ENCODE measurements at places on chromosomes 5 and 9.
A peak's percentile ranks its signal among the peaks of the same experiment; 100 is the strongest.

GRCh38 chr9:126521089-126521488, 92.6 kb upstream of the LMX1B start:
- DNase-seq = no peak

DNA sequence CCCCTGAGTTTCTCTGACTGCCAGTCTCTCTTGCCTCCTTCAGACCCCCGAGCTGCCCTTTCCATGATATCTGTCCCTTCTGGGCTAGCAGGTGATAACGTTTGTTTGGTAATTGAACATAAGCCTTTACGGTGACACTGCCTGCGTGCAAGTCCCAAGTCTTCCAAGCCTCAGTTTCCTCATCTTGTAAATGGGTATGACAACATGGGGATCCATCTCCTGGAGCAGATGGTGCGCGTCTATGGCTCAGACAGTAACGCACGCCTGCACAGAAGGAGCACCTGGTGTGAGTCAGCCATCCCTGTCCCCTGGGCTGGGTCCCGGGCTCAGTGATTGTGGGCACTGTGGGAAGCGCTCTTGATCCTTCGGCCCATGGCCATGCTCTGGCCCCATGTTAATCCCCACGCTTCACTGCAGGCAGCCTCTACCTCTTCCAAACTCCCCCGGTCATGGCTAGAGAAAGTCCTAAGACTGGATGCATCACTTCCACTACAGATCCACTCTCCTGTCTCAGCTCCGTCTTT, 85.8 kb downstream of the DAP start:
- no peak for DNase-seq

DNA sequence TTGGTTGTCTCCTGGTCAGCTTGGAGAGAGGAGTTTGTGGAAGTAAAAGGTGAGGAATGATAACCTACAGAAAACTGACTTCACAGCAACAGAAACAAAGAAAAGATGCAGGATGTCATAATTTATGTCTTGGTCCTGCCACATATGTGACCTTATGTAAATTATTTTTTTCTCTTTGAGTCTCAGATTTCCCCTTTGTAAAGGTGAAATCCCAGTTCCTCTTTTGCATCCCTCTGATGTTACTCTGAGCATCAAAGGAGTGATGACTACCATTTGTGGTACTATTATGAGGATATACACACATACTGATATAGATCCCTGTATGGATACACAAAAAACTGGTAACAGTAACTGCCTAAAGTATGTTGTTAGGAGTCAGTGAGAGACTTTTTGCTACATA, 1.4 kb upstream of the THG1L start:
- DNase-seq = no peak

- DNase-seq = no peak
These were observed 110.5 kb upstream of the CDKN2B start for GRCh38 chr9:22119522-22120158.

DNA sequence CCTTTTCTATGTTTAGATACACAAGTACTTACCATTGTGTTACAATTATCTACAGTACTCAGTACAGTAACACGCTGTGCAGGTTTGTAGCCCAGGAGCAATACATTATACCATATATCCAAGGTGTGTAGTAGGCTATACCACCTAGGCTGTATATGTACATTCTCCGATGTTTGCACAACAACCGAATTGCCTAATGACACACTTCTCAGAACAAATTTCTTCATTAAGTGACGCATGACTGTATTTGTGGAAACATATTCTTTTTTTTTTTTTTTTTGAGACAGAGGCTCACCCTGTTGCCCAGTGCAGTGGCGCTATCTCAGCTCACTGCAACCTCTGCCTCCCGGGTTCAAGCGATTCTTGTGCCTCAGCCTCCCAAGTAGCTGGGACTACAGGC, 4.0 kb upstream of the RAD23B start:
- no peak for DNase-seq

- no peak for DNase-seq
These were observed 220.4 kb downstream of the TRPM3 start for GRCh38 chr9:70901013-70901412.

DNA sequence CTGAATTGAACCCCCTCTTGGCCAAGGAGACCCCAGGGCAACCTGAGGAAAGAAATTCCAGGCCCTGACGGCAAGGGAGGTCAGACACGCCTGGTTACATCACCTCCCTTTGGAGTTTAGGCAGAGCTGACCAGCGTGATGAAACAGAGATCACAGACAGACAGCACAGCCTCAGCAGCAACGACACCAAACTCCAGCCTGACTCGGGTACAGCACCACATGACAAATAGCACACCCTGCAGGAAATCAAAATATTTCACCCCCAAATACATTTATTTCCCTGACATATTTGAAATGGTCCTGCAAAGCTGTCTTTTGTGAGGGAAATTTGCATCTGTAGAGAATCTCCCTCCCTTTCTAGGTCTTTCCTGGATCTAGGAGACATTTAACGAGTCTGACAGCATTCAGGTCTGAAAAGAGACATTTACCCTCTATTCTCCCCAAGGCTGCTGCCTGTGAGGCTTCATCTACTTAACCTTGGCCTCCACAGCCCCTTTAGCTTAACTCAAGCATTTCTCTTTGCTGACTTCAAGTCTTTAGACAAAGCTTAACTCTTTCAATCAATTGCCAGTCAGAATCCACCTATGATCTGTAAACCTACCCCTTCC, 2.6 kb downstream of the QSOX2 start:
- no peak for DNase-seq

DNA sequence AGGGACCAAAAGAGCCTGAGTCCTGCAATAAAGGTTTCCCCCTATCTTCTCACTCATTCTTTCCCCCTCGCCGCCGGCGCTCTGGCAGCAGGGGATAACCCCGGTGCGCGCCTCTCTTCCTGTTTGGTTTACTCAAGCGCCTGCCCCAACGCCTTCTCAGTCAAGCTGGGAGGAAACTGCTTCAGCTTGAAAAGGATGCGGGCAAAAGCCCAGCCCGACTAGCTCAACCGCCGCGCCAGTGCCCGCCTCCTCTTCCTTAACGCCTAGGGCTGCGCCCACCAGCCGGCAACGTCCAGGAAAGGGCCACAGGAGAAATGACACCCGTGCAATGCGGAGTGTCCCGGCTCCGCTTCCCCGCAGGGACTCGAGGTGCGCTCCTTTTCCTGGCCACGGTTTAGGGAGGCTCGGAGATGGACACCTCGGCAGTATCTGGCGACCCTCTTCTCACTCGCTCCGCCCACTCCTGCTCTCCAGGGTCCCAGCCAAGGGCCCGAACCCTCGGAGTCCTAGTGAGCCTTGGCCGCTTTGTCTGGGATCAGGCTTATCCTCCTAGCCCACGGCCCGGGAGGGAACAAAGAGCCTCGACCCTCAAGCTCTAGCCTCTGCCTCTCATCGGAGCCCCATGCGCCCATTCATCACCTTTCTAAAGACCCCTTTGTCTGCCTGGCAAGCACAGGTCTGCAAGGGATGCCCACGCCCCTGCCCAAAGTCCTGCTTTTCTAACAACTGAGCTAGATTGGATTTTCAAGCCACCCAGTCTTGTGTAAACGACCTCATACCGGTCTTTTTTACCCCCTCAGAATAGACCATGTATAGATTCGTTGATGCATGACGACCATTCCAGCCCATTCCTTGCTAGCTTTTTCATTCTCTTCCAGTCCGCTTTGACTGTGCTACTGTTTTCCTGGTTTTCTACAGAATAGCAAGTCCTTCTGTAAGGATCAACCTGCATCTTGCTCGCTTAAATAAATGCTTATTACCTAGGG, 2.0 kb downstream of the ST8SIA4 start:
- peak; percentile 82 for DNase-seq

- no peak for DNase-seq
These were observed 99.3 kb downstream of the SLC24A2 start for GRCh38 chr9:19689328-19690101.

GRCh38 chr5:91146230-91146629, 236.9 kb downstream of the ARRDC3 start:
- no peak for DNase-seq

DNA sequence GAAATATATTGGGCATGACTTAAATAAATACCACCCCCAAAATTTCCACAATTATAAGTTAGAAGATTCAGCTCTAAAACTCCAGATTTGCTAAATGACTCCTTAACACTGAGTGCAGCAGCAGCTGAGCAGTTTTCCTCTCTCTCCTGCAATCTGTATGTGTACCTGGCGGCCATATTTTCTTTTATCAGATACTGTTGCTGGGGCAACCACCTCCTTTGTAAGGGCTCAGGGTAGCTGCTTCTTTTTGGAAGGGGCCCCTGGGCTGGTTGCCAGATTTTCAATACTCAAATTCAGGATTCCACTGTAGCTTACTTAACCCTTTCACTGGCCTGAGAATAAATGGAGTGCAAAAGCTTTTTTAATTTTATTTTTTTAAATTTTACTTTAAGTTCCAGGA, 197.0 kb downstream of the TAF11L14 start:
- no peak for DNase-seq

DNA sequence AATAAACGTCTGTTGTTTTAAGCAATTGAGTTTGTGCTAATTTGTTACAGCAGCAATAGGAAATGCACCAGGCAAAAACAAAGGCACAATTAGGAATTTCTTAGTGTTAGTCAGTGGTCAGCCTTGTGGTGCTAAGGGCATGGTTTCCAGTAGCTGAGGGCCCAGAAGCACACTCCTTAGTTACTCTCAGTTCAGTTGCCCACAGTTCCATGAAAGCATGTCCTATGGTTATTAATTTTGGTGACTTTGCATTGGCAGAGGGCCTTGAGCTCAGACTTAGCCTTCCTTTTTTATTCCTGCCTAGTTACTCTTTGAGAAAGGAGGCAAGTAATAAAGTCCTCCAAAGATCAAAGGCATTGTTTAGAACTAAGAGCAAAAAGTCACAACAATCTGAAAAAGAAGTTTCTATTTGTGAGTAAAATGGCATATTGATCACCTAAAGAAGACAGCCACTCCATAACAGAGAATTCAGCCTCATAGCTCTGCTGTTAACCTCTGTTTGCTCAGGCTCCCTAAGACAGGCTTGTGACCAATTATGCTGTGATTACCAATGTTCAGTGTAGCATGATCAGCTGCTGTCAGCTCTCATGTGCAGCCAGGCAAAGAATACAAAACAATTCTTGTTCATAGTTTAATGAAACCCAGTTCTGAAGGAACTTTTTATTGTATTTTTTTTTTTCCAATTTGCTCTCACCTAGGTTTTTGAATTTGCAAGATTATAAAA, 57.0 kb upstream of the MROH2B start:
- no peak for DNase-seq

GRCh38 chr9:20744036-20744630, 60.1 kb downstream of the FOCAD start:
- DNase-seq = no peak

GRCh38 chr9:122200960-122201595, 27.7 kb downstream of the LHX6 start:
- DNase-seq = peak; percentile 54

DNA sequence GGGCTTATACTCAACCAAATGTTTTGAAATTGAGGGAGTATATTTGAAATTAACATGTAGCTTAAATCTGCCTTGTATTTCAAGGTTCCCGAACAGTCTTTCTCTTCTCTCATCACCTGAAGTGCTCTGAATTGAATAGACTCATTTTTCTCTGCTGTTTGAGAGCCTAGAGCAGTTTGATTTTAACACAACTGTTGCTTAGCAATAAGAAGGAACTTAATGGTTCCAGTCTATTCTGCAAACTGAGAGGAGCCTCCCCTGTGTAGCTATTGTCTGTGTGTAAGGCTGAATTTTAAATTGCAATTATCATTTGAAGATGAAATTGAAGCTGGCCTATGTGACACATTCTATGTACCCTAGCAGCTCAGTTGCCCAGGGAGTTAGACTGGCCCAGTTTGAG, 87.1 kb upstream of the CKMT2 start:
- DNase-seq = no peak

- no peak for DNase-seq
These were observed 75.8 kb downstream of the ADAMTSL1 start for GRCh38 chr9:18549772-18550171.

DNA sequence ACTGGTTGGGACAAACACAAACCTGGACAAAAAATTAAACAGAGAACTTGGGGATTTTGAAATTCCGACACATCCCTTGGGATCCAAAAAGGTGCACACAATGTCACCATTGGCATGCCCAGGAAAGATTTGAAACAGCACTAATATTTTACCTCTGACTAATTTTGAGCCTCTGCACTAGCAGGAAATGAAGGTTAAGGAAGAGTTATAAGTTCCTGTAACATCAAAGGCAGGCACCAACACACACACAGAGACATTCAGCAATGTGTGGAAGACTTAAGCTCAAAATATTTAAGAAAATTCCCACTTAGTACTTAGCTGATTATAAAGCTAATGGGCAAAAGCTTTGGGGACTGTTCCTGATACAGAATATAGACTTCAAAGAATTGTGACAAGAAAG, 247.0 kb downstream of the CDH9 start:
- no peak for DNase-seq

GRCh38 chr9:97518909-97519307, 17.4 kb downstream of the TMOD1 start:
- DNase-seq = peak; percentile 58
